ENCODE measurements at places on chromosomes 2 and 18. TPM values are rescaled to one million over a fixed set of nuclear protein-coding genes. Genes with fewer than 3 reads are reported as not detected.

- no peak overlapping the region for H3K4me3 ChIP-seq
- H3K36me3 ChIP-seq, result no peaks in the 10 kb centered on the region
- H3K4me1 ChIP-seq, result no peaks in the 10 kb centered on the region
- H3K27ac ChIP-seq, result no peak overlapping the region
- no peaks in the 10 kb centered on the region for H3K27me3 ChIP-seq
- no peak for DNase-seq
These were observed 95.2 kb downstream of the ZEB2 start for GRCh38 chr2:144424559-144425240.

Gene TMEFF2
- total RNA-seq, result not detected

- no peak overlapping the region for H3K4me3 ChIP-seq
- H3K27ac ChIP-seq, result no peak overlapping the region
- H3K36me3 ChIP-seq, result no peaks in the 10 kb centered on the region
- H3K4me1 ChIP-seq, result no peaks in the 10 kb centered on the region
- H3K27me3 ChIP-seq, result no peaks in the 10 kb centered on the region
These were observed 58.3 kb downstream of the FBXO36 start for GRCh38 chr2:229980431-229981184.

GRCh38 chr2:40955635-40956034 is 503.7 kb upstream of the SLC8A1 start:
- H3K4me1 ChIP-seq, result no peaks in the 10 kb centered on the region
- no peaks in the 10 kb centered on the region for H3K36me3 ChIP-seq
- no peak for DNase-seq
- no peaks in the 10 kb centered on the region for H3K27me3 ChIP-seq
- no peak overlapping the region for H3K27ac ChIP-seq

DNA sequence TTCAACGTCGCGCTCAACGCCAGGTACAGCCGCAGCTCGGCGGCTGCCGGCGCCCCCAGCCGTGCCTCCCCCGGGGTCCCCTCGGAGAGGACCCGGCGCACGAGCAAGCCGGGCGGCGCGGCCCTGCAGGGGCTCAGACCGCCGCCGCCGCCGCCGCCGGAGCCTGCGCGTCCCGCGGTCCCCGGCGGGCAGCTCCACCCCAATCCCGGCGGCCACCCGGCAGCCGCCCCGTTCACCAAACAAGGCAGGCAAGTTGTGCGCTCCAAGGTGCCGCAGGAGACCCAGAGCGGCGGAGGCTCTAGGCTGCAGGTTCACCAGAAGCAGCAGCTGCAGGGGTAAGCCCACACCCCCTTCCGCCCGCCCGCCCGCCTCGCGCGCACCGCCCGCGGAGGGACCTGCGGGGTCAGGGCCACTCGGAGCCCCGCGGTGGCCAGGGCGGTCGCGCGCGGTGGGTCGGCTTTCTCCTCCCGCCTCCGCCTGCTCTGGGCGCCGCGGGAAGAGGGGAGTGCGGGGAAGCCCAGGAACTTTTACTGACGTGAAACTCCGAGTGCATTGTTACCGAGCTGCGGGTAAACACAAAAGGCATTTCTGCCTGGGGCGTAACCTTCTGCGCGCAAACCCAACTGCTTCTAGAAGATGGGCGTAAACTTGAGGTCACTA is 861 bp downstream of the LTBP1 start:
- peak; percentile 39 for DNase-seq
- no peaks in the 10 kb centered on the region for H3K36me3 ChIP-seq
- H3K27ac ChIP-seq, result no peak overlapping the region
- no peaks in the 10 kb centered on the region for H3K27me3 ChIP-seq
- H3K4me1 ChIP-seq, result no peaks in the 10 kb centered on the region

GRCh38 chr2:18363348-18363747 is 197.1 kb downstream of the RDH14 start:
- H3K36me3 ChIP-seq, result no peaks in the 10 kb centered on the region
- H3K27me3 ChIP-seq, result no peaks in the 10 kb centered on the region
- no peak overlapping the region for H3K27ac ChIP-seq
- no peaks in the 10 kb centered on the region for H3K4me1 ChIP-seq
- DNase-seq, result no peak
- no peak overlapping the region for H3K4me3 ChIP-seq

DNA sequence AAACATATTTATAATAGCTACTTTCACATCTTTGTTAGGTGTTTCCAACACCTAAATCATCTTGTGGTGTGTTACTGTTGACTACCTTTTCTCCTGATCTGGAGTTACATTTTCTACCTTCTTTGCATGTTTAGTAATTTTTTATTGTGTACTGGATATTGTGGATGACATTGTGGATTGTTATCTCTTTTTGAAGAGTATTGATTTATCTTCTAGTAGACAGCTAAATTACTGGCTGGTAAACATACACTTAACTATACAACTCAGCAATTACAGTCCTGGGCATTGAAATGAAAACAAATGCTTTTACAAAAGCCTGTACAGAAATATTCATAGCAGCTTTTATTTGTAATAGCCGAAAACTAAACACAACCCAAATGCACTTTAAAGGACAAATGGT is 150.8 kb downstream of the PTRHD1 start:
- H3K27me3 ChIP-seq, result no peaks in the 10 kb centered on the region
- DNase-seq, result no peak
- no peaks in the 10 kb centered on the region for H3K36me3 ChIP-seq
- no peaks in the 10 kb centered on the region for H3K4me1 ChIP-seq

Gene PLEK
- total RNA-seq, result 2.5 TPM

- H3K27ac ChIP-seq, result peak overlapping the region; percentile 96
- peak overlapping the region; percentile 75 for H3K4me3 ChIP-seq
- no peaks in the 10 kb centered on the region for H3K4me1 ChIP-seq
- no peak for DNase-seq
These were observed 1.5 kb downstream of the ESCO1 start for GRCh38 chr18:21598726-21599584.

DNA sequence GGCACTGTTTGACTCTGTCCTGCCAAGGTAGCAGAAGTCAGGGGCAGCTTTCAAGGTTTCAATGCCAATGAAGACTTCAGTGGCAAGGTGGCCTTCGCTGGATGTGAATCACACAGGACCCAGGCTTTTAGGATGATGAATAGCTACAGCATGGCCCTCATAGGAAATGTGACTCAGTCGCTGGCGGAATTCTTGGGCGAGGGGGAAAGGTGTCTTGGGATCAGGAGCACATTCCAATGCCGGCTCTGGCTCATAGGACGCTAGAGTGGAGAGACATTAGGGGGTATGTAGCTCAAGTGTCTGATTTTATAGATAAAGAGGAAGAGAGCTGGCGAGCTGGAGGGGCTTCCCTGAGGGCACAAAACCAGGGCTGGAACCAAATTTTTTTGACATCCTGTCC is 68.6 kb downstream of the SMIM21 start:
- H3K27me3 ChIP-seq, result no peaks in the 10 kb centered on the region
- no peak overlapping the region for H3K27ac ChIP-seq
- no peaks in the 10 kb centered on the region for H3K4me1 ChIP-seq
- no peak for DNase-seq

Gene ESPNL
- total RNA-seq, result 1.1 TPM

DNA sequence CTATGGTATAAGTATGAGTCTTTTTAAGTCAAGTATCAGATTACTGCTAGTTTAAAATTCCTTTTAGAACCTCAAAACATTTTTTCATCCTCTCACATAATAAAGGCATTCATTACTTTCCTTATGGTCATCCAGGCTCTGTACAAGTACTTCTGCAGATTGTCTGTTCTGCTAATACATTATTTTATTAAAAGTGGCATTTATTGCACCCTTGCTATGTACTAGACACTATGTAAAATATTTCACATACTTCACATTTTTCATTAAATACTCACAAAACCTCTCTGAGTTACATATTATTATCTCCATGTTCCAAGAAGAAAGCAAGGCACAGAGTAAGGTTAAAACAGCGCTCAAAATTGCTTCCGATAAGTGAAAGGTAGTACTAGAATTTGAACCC is 84.1 kb downstream of the RAPH1 start:
- no peaks in the 10 kb centered on the region for H3K27me3 ChIP-seq
- H3K27ac ChIP-seq, result no peak overlapping the region
- H3K4me3 ChIP-seq, result no peak overlapping the region
- DNase-seq, result no peak
- H3K36me3 ChIP-seq, result peaks cover 50% of the 10 kb centered on the region
- no peaks in the 10 kb centered on the region for H3K4me1 ChIP-seq

GRCh38 chr2:99184811-99185210 is 3.8 kb downstream of the MRPL30 start:
- H3K36me3 ChIP-seq, result peaks cover under 1% of the 10 kb centered on the region
- no peak overlapping the region for H3K27ac ChIP-seq
- DNase-seq, result no peak
- H3K4me3 ChIP-seq, result no peak overlapping the region

DNA sequence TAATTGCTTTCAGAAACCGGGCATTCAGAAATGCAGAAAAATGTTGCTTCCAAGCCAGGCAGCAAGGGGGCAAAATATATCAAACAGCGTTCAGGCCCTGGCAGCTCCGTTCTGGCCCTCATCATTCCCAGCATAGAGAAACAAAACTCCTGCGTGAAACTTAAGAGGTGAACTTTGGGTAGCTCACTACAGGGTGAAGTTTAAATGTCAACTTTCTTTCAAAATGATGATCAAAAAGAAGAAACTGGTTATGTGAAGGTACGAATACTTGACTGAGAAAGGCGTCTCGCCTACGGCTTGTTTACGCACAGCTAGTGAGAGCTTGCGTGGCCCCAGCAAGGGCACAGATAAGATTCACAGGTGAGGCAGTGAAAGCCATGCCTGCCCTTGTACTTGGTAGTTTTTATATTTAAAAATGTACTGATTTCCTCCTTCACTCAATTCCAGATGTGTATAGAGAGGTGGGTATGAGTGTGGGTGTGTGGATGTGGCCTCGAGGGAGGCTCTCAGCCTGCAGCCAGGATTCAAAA is 127.5 kb downstream of the NFATC1 start:
- H3K27ac ChIP-seq, result no peak overlapping the region
- H3K36me3 ChIP-seq, result no peaks in the 10 kb centered on the region
- no peak for DNase-seq

GRCh38 chr2:42051543-42052235 is 3.9 kb downstream of the PKDCC start:
- DNase-seq, result no peak
- no peaks in the 10 kb centered on the region for H3K4me1 ChIP-seq
- no peaks in the 10 kb centered on the region for H3K27me3 ChIP-seq
- H3K27ac ChIP-seq, result no peak overlapping the region
- H3K36me3 ChIP-seq, result no peaks in the 10 kb centered on the region
- no peak overlapping the region for H3K4me3 ChIP-seq

Gene RIT2
- not detected for total RNA-seq

Gene CYS1
- 0.34 TPM for total RNA-seq

Gene FIGLA
- total RNA-seq, result not detected

Gene NTSR2
- not detected for total RNA-seq

GRCh38 chr2:149038442-149039212 is at the start of gene LYPD6B:
TSS of gene LYPD6B (plus strand) at chr2:149038699. CDS start at chr2:149130949, 92,250 bp downstream.
- no peak within 1 kb of the TSS for H3K27ac ChIP-seq
- no peaks in the 10 kb centered on the region for H3K36me3 ChIP-seq
- peak within 1 kb of the TSS; percentile 1 for H3K4me3 ChIP-seq
- no peak for DNase-seq
- no peaks in the 10 kb centered on the region for H3K4me1 ChIP-seq
- no peaks in the 10 kb centered on the region for H3K27me3 ChIP-seq

- no peak overlapping the region for H3K27ac ChIP-seq
- DNase-seq, result no peak
- no peaks in the 10 kb centered on the region for H3K36me3 ChIP-seq
- H3K4me1 ChIP-seq, result no peaks in the 10 kb centered on the region
- H3K4me3 ChIP-seq, result no peak overlapping the region
These were observed 7.4 kb upstream of the B3GNT7 start for GRCh38 chr2:231387904-231388724.

Data from right lobe of liver (tissue), 6 donors.